Kasumi-1 (cell line): ENCODE measurements at places on chromosomes 7 and 10.
A peak's percentile ranks its signal among the peaks of the same experiment; 100 is the strongest.

GRCh38 chr7:22864855-22865601 lies 42.4 kb upstream of the TOMM7 start:
- DNase-seq, result no peak

GRCh38 chr10:97895084-97895483 lies 45.4 kb downstream of the GOLGA7B start:
- no peak for DNase-seq

DNA sequence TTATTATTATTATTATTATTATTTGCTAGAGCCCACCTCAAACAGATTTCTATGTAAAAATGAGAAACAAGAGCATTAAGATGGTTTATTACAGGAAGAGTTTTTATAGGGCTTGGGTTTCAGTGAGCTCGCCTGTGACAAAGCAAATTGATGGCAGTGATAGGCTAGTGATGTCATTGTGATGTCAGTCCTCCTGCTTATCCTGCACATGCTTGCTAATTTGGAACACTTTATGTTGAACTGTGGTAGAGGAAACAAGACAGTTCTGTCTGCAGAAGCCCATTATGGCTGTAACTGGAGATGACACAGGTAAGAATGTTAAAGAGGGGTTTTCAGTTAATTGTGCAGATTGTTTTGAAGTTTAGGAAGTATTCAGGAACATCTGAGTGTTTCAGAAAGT lies 68.3 kb downstream of the CREM start:
- DNase-seq, result no peak

GRCh38 chr10:83178526-83178925 lies 960.8 kb upstream of the GHITM start:
- no peak for DNase-seq

DNA sequence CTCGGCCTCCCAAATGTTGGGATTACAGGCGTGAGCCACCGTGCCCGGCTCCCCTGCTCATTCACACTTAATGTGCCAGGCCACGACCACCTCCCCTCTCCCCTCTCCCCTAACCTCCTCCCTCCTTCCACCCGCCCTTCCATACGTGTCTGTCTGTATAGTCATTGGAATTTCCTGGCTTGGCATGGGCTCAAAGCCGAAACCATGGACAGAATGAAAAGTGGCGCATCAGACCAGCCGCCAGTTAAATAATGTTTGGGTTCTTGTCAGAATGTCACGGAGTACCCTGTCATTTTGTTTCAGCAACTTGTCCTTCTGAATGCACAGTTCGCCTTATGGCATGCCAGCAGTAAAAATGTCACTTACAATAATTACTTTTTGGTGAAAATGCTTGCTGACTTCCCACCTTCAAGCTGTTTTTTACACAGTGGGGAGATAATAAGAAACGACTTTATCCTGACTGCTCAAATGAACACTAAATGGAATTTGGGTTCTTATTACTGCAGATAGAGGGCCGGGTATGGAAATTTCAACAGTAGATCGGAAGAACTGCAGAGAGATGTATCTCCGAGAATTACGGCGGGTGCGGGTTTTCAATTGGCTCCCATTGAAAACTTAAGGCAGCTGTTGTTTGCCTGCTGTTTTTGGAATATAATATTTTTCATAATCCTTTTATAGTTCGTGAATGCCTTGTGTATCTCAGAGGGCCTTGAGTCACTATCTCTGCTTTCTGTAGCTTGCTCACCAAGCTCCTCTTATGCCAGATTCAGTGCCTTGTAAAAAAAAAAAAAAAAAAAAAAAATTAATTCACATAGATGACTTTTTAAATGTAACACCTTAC lies 65.5 kb upstream of the SH2B2 start:
- DNase-seq, result no peak

GRCh38 chr7:41928781-41929180 lies 225.9 kb upstream of the INHBA start:
- no peak for DNase-seq

GRCh38 chr10:33164060-33164709 lies 170.3 kb downstream of the NRP1 start:
- DNase-seq, result no peak

GRCh38 chr7:132065989-132066603 lies 509.7 kb upstream of the PODXL start:
- DNase-seq, result no peak

- peak; percentile 64 for DNase-seq
These were observed 145.2 kb downstream of the ARID5B start for GRCh38 chr10:62046522-62047227.

GRCh38 chr10:125018576-125019143 lies 76.7 kb downstream of the ZRANB1 start:
- peak; percentile 62 for DNase-seq

DNA sequence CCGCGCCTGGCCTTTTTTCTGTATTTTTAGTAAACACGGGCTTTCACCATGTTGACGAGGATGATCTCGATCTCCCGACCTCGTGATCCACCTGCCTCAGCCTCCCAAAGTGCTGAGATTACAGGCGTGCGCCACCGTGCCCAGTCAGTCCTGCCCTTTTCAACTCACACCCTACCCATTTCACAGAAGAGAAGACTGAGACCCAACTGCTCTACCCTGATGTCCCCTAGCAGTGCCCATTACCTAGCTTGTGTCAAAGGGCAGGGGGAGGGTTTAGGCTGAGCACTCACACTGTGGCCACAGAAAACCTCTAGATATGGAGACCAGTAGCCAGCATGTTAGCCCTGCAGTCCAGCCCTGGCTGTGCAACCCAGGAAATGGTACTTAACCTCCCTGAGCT lies 15.7 kb downstream of the MMD2 start:
- DNase-seq, result no peak

GRCh38 chr7:24660546-24660945 lies 87.3 kb downstream of the PALS2 start:
- DNase-seq, result no peak

GRCh38 chr10:1595726-1596125 lies 141.6 kb downstream of the ADARB2 start:
- no peak for DNase-seq

DNA sequence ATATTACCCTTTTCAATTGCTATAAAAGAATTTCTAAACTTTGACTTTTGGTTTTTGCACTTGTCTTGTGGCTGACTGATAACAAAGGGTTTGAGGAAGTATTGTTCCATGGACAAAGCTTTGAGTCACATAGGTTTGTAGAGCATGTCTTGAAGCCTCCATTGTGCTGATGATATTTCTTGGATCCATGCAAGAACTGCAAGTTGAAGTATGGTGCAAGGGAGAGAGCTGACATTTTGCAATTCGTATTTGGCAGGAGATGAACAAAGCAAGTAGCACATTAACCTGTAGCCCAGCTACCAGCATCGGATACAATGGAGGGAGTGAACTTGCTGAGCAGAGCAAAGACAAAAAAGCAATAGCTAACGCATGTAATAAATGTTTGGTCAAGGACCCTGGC lies 23.4 kb downstream of the MGAM2 start:
- DNase-seq, result peak; percentile 28

DNA sequence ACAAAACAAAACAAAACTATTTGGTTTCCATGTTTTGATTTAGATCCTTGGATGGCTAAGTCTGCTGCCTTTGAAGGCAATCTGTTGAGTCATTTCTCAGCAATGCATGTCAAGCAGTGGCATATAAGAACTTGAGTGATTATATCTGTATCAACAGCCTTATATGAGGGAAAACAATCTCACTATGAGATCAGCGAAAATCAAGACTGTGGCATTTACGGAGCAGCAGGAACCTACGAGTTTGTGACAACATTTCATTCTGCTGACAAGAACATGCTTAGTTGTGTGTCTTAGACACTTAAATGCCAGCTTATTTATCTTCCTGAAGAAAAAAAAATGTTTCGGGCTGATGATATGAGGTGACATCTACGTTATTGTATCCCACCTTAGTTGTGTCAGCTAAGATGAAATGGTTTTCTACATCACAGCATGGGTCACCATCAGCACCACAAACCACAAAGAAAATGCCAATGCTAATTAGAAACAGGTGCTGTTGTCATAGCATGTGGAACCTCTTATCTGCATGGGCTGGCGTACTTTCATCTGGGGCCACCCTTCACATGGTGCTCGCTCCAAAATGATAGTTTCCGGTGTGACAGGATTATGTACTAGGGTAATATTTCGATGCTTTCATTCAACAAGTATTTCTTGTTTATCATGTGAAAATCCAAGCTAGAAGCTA lies 1085.5 kb downstream of the SORCS1 start:
- no peak for DNase-seq

DNA sequence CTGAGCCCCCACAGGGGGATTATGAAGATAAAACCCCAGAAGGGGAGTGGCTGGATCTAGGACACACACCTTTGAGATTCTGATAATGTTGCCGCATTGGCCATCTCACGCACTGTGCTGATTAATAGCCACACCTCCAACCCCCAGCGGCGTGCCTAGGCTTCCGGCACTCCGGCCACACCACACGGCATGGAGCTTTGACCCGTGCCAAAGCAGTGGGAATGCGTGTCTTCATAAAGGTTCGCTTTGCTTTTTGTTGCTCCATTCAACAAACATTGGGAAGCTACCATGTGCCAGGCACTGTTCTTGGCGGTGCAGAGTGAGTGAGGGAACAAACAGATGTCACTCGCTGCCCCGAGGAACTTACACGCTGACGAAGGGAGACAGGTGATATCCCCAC lies 117.6 kb downstream of the TCERG1L start:
- DNase-seq, result no peak

GRCh38 chr7:3327099-3327498 lies 26.0 kb downstream of the SDK1 start:
- no peak for DNase-seq

DNA sequence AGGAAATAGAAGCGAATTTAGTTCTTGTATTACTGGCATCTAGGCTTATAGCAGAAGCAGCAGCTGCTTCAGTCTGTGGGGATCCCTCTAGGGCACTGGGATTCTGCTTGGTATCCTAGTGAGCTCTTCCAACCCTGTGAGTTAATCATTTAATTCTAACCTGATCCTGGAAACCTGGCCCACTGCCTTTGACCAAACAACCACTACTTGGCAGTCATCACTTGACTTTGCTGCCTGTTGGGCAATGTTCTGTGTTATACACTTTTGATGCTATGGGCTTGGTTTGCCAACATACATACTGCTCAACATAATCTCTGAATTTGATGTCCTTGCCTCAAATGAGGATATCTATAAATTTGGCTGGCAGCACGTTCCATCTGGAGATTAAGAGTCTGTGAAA lies 813.4 kb downstream of the ANKRD7 start:
- no peak for DNase-seq

DNA sequence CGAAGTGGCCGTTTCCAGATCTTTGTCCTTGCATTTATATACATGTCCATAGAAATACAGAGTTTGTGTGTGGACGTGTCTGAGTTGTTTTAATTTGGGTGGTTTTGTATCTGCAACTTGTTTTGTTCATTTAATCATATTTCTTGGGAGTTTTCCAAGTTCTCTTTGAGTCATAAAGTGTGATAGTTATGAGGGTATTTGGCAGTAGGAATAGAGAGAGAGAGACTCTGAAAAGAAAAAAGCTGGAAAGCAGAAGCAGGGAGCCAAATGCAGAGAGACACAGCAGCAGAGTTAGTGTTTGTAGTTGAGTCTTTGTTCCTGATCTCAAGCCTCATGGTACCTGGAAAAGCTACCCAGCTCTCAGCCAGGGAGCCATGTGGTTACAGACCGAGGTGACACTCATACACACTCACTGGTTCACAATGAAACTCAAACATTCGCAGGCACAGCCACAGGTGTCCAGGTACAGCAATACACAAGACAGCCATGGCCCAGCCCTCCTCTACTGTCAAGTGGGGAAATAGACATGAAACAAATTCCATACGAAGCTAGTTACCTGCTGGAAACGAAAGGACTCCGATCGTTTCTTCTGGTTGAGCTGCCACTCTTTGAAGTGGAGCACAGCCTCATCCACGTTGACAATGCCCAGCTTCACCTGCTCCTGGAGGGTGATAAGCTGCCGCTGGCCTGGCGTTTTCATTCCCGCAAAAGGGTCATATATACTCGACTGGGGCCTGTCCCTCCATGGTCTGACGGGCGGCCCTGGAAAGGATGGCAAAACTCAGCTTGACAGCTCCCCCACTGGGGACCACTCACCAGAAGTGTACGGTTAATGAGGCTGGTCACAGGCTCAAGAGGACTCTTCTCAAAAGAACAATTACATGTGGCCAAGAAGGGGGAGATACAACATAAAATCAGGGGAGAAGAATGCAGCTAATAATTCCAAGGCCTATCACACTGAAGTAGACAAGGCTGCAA lies 33.3 kb upstream of the TM9SF3 start:
- DNase-seq, result no peak

DNA sequence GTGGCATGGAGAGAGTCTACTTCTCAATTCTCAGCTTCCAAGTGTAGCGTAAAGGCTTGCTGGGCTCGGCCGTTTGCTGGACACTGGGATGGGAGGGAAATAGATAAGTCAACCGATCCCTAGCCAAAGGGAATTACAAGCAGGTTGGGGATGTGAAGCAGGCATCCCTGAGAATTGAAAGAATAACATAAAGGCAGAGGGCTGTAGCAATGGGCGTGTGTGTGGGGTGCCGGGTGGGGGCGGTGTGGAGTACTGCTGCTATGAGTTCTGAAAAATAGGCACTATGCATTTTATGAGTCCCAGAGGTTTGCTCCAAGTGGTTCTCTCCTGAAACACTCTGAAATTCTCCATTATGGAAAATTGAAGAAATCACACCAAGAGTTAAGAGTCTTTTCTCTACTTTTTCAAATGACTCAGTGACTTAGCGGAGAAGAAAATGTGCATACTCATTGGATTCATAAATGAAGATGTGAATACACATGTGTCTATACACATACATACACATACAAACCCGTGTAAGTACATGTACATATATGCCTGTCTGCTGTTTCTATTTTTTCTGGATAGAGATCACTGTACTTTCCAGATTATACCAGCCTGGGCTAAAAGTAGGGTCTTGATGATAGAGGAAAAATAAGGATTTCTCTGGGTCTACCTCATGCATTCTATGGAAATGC lies 65.4 kb downstream of the ADRA2A start:
- DNase-seq, result no peak

DNA sequence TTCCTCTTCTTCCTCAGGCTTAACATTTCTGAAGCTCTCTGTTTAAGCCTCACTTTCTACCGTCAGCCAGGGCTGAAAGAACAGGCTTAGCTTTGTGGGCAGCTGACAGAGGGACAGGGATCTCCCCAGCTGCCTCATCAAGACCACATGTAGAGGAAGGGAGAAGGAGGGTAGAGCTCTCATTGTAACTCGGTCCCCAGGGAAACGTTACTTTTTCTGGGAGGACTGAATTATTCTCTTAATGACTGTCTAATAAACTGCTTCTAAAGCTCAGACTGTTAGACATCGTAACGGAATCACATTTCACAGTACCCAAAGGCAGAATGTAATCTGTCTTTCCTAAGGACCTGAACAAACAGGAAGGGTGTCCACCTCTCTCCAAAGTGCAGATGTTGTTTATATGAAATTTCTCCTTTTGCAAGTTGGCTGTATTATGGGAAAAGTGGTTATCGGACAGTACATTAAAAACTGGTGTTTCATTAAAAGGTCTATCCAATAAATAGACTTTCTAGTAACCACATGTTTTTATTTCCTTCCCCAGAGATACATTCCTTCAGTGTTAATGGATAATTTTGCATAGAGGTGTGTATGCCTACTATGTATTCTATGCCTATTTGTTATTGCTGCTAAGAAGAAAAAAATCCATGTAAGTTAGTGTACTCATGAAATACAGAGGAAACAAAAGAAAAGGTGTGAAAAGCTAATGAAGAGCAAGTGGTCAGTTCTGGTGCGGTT lies 144.2 kb downstream of the CTTNBP2 start:
- no peak for DNase-seq

- DNase-seq, result no peak
These were observed 1.3 kb upstream of the CLDN12 start for GRCh38 chr7:90401989-90402388.

GRCh38 chr7:25569765-25570164 lies 341.5 kb upstream of the NPVF start:
- no peak for DNase-seq

GRCh38 chr7:36840904-36841303 lies 116.6 kb upstream of the AOAH start:
- no peak for DNase-seq
